ENCODE measurements at places on chromosomes 16 and 17. TPM values are rescaled to one million over a fixed set of nuclear protein-coding genes. Genes with fewer than 3 reads are reported as not detected.

STXBP4 gene
- 6.9 TPM for total RNA-seq

C17orf78 gene
- total RNA-seq, result not detected

DCUN1D3 gene
- total RNA-seq, result 4.2 TPM

AATK gene
- total RNA-seq, result 0.34 TPM

CD300C gene
- total RNA-seq, result 0.08 TPM

PYDC1 gene
- total RNA-seq, result not detected

SP6 gene
- total RNA-seq, result 3.0 TPM

VPS25 gene
- total RNA-seq, result 124 TPM

LDHD gene
- 1.1 TPM for total RNA-seq

Data from A549 treated with RU486 at 1 μM for 4 hours (cell line).